Stimulated activated CD4-positive, alpha-beta T cell treated with anti-CD3 and anti-CD28 coated beads, Interleukin-1b, Interleukin-23, amount 100 ng/mL, for 1 hour (primary cell): ENCODE measurements at places on chromosomes 6 and 20.

GRCh38 chr6:104596091-104596490, 263.6 kb downstream of the HACE1 start:
- no peak for DNase-seq

- no peak for DNase-seq
Observed at GRCh38 chr6:21845439-21846140, 252.0 kb downstream of the SOX4 start.

- no peak for DNase-seq
Observed at GRCh38 chr20:36623444-36623843, 17.9 kb downstream of the RAB5IF start.

- DNase-seq: no peak
Observed at GRCh38 chr6:105359419-105360370, 43.2 kb downstream of the PREP start.

DNA sequence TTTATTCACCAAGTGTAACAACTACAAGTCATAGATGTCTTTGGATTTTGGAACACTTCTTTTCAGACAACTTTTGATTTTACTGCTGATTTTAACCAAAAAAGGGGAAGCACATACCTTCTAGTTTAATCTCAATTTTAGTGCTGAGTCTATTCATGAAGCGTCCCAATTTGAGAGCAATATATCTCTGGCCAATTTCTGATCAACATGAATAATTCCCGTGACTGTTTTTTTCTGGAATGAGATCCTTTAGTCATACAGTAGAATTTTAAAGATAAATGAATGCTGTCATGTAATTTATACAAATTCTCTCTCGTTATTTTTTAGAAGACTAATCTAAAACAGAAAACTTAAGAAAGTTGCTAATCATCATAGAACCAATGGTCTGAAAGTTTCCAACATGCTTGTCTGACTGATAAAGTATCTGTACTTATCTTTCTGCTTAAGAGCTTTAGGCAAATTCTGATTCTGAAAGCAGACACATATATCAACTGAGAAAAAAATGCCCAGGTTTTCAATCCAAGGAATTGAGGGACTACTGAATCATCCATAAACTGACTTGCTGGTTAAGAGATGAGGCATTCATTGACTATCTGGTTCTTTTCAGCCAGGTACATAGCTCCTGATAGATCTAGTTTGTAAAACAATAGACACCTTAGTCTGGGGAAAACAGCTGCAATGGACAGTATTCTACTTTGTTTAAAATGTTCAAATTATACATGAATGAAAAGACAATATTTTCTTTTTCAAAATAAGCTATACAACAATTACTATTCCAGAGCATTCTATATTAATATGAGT, 657.5 kb downstream of the RFPL4B start:
- no peak for DNase-seq

DNA sequence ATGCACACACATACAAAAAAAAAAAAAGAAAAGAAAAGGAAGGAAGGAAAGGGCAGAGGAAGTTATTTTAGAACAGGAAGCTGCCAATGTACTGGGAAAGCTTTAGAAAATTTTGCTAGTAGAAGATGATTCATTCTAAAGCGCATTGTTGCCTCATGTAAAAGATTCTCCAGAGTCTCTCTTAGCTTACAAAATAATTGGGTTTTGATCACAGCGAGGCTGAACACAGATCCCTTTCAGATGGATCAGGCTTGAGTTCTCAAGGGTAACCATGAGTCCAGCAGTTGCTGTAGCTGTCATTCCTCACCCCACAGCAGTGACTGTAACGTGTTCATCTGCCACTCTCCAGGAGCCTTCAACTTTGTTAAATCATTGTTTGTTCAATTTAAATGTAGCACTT, 81.9 kb downstream of the PHACTR2 start:
- no peak for DNase-seq

DNA sequence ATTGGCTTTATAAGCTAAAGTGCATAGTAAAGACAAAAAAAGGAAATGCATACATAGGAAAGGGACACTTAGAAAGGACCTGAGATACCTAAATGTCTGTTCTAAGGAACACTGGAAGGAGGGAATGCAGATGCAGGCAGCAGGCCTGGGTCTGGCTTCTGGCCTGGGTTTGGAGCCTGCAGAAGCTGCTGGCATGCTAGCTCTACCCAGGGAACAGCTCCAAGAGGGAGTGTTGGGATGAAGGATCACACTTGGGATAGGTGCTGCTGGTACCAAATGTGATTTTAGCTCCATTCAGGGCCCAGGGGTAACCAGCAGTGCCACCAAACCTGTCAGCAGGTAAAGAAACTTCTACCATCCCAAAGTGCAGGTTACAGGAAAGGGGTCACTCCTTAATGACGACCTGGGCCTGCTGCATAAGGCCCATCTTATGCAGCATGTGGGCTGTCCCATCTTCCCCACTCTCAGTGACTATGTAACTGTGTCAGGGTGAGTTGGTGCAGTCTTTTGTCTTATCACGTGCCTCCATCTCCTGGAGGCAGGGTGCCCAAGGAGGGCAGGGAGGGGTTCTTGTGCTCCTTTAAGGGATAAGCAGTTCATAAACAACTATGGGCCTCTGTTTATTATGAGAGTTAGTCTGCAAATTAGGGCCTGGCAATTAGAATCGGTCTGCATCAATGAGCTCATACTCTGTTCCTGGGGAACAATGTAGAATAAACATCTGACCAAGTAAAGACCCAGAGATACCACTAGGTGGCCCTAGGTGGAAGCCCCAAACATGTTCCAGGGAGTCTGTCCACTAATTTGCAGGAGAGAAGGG, 26.9 kb downstream of the DDX27 start:
- no peak for DNase-seq

GRCh38 chr6:28312939-28313338, 23.0 kb downstream of the ZSCAN31 start:
- no peak for DNase-seq

- DNase-seq: no peak
Observed at GRCh38 chr6:111846492-111847409, 26.5 kb downstream of the FYN start.

GRCh38 chr6:8170245-8170644, 67.9 kb upstream of the EEF1E1 start:
- DNase-seq: no peak

DNA sequence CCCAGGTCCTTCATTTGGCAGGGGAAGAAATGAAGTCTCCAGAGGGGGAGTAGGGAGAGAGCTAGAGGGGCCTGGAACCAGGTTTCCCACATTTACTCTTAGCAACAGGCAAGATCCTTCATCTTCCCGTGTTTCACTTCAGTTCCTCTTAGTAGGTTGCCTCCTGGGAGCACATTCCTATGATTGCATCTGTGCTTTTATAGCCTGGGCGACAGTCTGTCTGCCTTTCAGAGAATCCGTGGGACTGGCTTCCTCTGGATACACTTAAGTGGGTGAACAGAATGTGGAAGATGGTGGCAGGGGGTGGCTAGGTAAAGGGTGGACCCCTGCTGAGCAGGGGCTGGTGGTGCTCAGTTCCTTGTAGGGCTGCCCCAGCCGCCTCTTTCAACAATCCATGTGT, 33.4 kb downstream of the STK35 start:
- no peak for DNase-seq

DNA sequence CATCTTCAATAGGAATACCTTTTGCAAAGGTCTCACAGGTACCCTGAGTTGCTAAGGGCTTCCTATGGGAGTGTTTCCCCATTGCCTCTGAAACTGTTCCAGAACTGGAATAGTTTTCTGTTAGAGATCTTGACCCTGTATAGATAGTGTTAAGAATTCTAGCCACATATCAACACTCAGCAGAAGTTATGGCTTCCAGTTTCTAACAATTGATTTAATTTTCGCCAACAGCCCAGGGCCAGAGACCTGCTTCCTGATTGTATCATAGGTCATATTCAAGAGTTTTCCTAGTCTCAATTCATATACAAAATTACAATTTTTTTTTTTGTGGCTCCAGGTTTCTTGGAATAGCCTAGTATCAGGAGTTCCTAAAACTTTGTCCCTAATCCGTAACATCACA, 61.0 kb downstream of the PXDC1 start:
- no peak for DNase-seq

GRCh38 chr6:4472969-4473642, 303.1 kb upstream of the CDYL start:
- DNase-seq: no peak

- DNase-seq: no peak
Observed at GRCh38 chr6:105750089-105750488, 336.0 kb upstream of the PRDM1 start.

DNA sequence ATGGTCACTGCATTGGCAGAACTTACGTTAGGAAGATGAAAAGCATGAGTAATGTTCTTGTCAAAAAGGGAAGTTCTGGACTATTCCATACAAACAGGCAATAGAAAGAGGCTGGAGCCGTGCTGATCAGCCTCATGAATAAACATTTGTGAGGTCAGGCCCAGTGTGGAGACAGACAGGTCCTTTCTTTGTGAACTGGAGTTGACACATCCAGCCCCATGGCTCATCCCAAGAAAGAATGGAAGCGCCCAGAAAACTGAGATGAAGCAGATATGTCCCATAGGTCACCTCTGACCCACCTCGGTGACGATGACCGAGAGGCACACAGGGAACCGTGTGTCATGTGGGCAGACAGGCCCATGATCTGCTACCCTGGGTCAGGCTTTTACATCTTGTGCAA, 276.0 kb upstream of the SGK1 start:
- no peak for DNase-seq

- no peak for DNase-seq
Observed at GRCh38 chr6:170584954-170585498, 589 bp upstream of the PDCD2 start.

DNA sequence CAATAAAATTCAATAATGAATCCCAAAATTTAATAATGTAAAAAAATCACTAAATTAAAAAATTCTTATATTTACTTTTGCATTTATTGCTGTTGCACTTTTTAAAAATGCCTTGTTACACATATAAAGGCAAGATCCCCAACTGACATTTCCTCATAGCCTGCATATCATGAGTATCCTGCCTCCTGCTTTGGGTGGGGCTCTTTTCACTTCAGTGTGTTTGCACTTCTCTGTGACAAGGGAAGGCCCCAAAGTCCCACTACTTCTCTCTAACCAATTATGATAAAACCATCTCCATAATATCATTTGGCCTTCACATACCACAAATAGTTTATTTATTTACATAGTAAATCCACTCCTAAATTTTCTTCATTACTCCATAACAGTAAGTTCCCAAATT, 446.1 kb upstream of the MARCKS start:
- DNase-seq: no peak

DNA sequence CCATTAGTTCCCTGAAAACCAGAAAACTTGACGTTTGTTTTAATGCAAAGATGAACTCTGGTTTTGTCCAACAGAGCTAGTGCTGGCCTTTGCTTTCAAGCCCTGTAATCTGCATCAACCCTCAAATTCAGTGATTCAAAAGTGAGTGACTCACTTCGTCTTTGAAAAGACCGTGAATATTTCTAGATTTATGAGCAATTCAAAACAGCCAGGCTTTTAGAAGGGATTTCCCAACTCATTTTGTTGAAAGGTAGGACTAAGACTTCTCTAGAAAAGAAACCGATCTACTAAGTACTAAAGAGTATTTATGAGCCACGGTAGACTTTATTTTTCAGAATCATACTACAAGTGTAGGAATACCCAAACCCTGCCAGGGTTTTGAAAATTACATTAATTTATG, 121.5 kb downstream of the UST start:
- no peak for DNase-seq

GRCh38 chr20:62768551-62769287, 27.6 kb upstream of the MRGBP start:
- no peak for DNase-seq

- no peak for DNase-seq
Observed at GRCh38 chr6:127768745-127769144, 132.1 kb downstream of the THEMIS start.

- no peak for DNase-seq
Observed at GRCh38 chr6:2147766-2148448, 97.5 kb downstream of the GMDS start.

DNA sequence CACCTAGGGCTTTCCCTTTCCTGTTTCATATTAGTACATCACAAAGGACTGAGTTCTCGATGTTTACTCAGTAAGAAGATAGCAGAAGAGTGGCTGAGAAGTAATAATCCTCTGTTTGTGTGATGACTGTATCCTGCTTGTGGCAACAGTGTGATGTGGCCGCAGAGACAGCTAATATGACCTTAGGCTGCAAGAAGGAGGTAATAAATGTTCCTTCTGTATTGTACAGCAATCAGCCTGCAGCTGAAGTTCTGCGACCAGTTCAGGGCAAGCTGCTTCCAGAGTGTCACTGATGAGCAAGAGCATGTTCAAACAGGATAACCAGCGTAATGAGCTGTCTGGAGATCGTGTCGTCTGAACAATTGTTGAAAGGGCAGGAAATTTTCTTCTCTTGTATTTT, 70.9 kb downstream of the OPN5 start:
- no peak for DNase-seq

DNA sequence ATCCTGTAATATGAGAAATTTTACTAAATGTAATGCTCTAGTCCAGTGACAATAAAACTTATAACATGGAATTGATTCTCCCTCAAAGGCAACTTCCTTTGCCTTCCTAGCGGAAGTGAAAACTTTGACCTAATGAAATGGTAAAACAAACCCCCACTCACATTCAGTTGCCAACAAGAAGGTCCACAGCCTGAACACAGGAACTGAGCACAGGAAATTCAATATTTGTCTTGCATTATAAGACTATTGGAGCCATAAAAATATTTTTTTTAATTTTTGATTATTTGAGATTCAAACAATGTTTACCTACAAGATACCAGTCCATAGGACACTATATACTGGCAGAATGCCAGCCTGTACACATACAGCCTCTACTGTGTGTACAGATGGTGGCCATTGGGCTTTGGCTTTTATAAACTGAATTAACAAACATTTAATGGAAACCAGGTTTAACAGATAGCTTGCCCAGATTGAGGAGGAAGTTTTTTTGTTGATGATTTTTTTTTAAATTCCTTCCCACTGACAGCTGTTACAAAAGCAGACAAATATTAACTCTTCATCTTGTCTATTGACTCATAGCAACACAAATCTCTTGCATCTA, 481.5 kb upstream of the JAG1 start:
- DNase-seq: no peak

GRCh38 chr20:3927486-3928291, 38.5 kb downstream of the PANK2 start:
- DNase-seq: no peak

DNA sequence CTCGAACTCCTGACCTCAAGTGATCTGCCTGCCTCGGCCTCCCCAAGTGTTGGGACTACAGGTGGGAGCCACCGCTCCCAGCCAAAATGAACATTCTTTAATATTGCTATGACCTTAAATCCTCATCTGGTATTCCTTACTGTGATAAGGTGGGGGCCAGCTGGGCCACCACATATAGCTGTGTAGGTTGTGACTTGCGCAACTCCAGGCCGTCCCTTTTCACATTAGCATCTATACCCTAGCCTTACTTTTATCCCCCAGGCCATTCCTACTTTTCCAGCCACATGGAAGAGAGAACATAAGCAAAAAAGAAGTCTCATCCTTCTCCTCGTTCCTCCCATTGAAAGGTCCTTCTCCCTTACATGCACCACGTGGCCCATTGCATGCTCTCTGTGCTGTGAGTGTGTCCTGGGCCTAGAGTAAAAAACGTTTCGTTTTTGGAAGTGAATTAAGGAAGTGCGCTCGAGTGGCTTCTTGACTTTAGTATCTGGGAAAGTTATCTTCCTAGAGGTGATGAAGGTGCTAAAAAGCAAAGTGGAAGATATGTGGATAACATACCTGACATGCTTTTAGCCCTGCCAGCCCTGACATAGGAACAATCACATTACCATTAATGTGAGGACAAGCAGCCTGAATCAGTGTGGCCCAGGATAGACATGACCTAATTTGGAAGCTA, 56.8 kb upstream of the KIF13A start:
- DNase-seq: no peak
